ENCODE measurements at places on chromosomes 3 and 15.

DNA sequence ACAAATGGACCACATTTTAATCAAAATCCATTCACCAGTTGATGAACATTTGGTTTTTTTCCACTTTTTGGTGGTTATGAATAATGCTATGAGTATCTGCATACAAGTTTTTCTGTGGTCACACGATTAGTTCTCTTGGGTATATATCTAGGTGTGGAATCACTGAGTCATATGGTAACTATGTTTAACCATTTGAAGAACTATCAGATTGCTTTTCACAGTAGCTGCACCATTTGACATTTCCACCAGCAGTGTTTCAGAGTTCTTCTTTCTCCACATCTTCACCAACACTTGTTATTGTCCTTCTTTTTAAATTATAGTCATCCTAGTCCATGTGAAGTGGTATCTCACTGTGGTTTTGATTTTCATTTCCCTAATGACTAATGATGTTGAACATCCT lies 33.3 kb upstream of the ATG7 start:
- peak; percentile 91 for DNase-seq

DNA sequence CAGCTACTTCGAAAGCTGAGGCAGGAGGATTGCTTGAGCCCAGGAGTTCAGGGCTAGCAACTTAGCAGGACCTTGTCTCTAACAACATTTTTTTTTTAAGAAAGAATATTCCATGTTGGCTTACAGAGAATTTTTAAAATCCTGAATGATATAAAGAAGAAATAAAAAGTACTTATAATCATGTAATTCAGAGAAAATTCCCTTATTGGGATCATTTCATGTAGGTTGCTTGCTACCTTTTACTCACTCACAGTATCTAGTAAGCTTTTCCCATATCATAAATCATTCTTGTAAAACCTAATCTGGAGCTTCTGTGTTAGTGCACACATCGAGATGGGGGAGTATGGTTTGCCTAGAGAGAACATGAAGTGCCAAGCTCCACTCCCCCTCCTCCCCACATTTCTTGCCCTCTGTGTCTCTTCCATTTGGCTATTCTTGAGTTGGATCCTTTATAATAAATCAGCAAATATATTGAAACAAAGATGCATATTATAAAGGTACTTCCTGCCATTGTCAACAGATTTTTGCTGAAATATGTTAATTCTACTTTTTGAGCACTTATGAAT lies 13.6 kb downstream of the TF start:
- DNase-seq: no peak

DNA sequence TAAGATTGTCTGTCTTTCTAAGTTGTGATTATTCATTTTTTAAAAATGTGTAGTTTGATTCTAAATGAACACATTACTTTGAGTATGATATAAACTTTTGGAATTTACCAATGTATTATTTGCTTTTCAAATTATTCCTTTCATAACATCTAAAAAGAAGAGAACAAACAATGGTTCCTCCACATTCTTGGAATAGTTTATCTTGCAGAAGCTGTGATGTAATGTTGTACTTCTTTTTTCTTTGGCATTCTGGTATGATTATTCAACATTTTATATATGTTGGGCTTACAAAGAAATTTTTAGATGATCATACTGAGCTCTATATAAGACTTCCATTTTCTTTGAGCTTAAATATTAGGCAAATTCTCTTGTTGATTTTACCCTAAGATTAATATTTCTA lies 419.2 kb downstream of the DIPK2A start:
- peak; percentile 36 for DNase-seq

GRCh38 chr3:170222647-170223541 lies 670 bp downstream of the PRKCI start:
- no peak for DNase-seq

Data from PC-9 (cell line).